ENCODE measurements at places on chromosomes 11 and 22. TPM values are rescaled to one million over a fixed set of nuclear protein-coding genes. Genes with fewer than 3 reads are reported as not detected.

The PRODH gene
- total RNA-seq, result 1.7 TPM

The BDNF gene
- not detected for total RNA-seq

The CD248 gene
- total RNA-seq, result 10.7 TPM

The FZD4 gene
- total RNA-seq, result 22.6 TPM

The IGLL1 gene
- not detected for total RNA-seq

The CD44 gene
- total RNA-seq, result 26.8 TPM
